Activated T-cell treated with anti-CD3 and anti-CD28 coated beads, Interleukin-2, amount 50 U/mL, for 72 hours (primary cell): ENCODE measurements at places on chromosomes 12 and 14. TPM values are rescaled to one million over a fixed set of nuclear protein-coding genes. Genes with fewer than 3 reads are reported as not detected.

DNA sequence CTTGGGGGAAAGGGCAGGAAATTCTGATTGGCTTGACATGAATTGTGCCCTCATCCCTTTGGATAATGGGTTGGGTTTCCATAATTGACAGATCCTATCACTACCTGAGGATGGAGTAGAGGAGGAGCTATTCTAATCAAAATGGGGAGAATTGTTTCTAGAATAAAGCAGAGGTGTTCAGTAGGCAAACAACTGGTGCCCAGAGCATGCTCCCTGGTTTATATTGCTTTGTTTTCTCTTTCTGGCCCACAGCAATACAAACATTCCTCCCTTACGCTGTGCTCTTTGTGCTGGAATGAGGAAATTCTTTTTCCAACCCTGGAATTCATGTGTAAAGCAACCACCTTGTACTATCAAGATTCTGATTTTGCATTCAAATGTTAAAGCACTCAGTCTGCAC lies 147.4 kb downstream of the RASSF9 start:
- H3K4me3 ChIP-seq = no peak overlapping the region
- H3K27ac ChIP-seq = no peak overlapping the region
- H3K36me3 ChIP-seq = no peaks in the 10 kb centered on the region
- DNase-seq = no peak
- H3K27me3 ChIP-seq = no peaks in the 10 kb centered on the region

DNA sequence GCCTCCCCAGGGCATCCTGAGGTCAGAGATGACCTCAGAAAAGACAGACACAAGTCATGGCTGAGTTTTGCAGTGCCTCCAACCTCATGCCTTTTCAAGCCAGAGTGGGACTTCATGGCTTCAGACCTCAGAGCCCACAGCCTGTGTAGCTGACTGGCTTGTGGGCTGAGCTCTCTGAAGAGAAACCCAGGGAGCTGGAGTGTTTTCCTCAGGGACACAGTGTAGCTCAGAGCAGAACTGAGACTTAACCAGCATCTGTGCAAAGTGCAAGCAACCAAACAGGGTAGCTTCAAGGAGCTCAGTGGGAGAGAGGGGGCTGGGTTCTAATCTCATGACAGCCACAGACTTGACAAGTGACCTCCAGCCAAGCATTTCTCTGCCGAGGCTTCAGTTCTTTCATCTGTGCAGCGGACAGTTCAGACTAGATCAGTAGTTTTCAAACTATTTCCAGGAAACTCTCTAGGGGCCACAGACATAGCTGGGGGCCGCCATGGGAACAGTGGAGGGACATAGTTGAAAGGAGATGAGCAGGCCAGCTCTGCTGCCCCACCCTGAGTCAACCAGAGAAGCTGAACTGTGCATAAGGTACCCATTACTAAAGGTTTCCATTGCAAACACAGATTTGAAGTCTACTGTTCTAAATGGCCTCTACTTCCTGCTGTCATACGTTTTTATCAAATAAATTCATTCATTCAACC lies 80.0 kb downstream of the LGMN start:
- peak; percentile 36 for DNase-seq
- H3K36me3 ChIP-seq = peaks cover 27% of the 10 kb centered on the region
- no peaks in the 10 kb centered on the region for H3K27me3 ChIP-seq
- peak overlapping the region; percentile 95 for H3K27ac ChIP-seq

GRCh38 chr12:105956662-105957457 lies 181.9 kb downstream of the NUAK1 start:
- H3K36me3 ChIP-seq = no peaks in the 10 kb centered on the region
- no peak overlapping the region for H3K27ac ChIP-seq
- DNase-seq = no peak
- no peaks in the 10 kb centered on the region for H3K27me3 ChIP-seq

GRCh38 chr12:2101771-2102170 lies 49.0 kb downstream of the CACNA1C start:
- no peaks in the 10 kb centered on the region for H3K36me3 ChIP-seq
- no peaks in the 10 kb centered on the region for H3K27me3 ChIP-seq
- no peak for DNase-seq
- H3K4me3 ChIP-seq = no peak overlapping the region

DNA sequence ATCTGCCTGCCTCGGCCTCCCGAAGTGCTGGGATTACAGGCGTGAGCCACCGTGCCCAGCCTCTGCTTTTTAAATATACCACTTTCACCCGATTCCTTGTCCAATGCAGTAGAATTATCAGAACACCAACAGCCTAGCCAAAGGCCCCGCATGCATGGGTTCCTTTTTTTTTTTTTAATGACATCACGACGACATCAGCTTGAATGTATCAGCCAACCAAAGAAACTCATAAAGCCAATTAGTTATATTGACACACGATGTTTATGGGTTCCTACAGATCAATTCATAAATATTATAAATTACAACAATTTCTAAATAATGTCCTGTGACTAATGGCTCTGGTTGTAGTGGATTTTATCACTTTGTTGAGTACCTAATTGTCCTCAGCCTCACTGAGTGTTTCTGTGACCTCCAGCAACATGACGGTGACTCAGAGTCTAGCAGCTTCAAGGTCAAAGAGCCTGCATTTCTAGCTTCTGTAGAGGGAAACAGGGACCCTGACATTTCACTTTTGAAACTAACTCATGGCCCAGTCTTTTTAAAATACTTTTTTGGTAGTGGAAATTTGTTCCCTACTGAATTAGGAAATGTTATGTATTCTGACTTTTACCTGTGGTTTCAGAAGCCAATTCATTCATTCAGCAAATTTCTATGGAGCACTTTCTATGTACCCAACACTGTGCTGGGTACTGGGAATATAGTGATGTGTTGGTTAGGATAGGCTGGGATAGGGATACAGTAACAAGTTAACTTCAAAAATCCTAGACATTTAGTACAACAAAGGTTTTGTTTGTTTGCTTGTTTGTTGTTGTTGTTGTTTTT lies 144.1 kb downstream of the SUDS3 start:
- no peak overlapping the region for H3K4me3 ChIP-seq
- H3K27ac ChIP-seq = no peak overlapping the region
- no peaks in the 10 kb centered on the region for H3K4me1 ChIP-seq
- no peaks in the 10 kb centered on the region for H3K27me3 ChIP-seq
- no peak for DNase-seq

- no peaks in the 10 kb centered on the region for H3K4me1 ChIP-seq
- H3K27ac ChIP-seq = no peak overlapping the region
- DNase-seq = no peak
- H3K4me3 ChIP-seq = no peak overlapping the region
- H3K27me3 ChIP-seq = peaks cover 14% of the 10 kb centered on the region
Measured at GRCh38 chr12:80226576-80226975, 127.2 kb downstream of the OTOGL start.

- no peak for DNase-seq
- H3K36me3 ChIP-seq = no peaks in the 10 kb centered on the region
- H3K4me1 ChIP-seq = no peaks in the 10 kb centered on the region
- peaks cover 9% of the 10 kb centered on the region for H3K27me3 ChIP-seq
Measured at GRCh38 chr12:28963554-28963953, 185.5 kb upstream of the FAR2 start.

DNA sequence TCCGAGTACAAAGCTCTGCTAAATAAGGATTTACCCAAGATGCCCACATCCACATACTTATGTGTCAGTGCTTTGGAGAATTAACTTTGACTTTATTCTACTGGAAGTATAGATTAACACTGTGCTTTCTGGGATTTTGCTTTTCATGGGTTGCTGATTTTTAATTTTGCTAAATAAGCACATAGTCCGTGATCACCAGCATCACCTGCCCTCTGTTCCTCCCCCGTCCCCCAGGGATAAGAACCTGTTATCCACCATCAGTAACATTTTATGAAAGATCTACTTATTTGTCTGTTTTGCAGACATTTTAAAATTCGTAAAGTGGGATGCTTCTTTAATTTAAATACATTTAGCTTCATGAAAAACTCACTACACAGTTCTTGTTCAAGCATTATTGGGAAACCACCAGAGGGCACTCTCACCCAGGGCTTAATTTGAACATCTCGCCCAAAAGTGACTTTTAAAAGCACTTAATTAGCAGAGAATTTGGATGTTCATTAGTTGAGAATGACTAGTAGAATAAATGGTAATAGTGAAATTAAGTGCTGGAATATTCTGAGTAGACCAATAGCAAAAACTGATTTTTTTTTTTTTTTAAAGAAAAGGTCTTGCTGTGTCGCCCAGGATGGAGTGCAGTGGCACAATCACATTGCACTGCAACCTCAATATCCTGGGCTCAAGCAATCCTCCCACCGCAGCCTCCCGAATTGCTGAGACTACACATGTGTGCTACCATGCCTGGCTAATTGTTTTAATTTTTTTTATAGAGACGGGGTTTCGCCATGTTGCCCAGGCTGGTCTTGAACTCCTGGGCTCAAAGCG lies 35.7 kb downstream of the MRPL42 start:
- H3K4me1 ChIP-seq = peaks cover 15% of the 10 kb centered on the region
- H3K27me3 ChIP-seq = no peaks in the 10 kb centered on the region
- H3K27ac ChIP-seq = no peak overlapping the region
- no peak overlapping the region for H3K4me3 ChIP-seq
- H3K36me3 ChIP-seq = no peaks in the 10 kb centered on the region

- no peak for DNase-seq
- peak overlapping the region; percentile 72 for H3K4me3 ChIP-seq
- H3K4me1 ChIP-seq = peaks cover 93% of the 10 kb centered on the region
- peaks cover 2% of the 10 kb centered on the region for H3K36me3 ChIP-seq
Measured at GRCh38 chr12:11729439-11730150, 80.1 kb downstream of the ETV6 start.

GRCh38 chr12:75672200-75672599 lies 160.8 kb upstream of the KRR1 start:
- no peaks in the 10 kb centered on the region for H3K27me3 ChIP-seq
- H3K4me1 ChIP-seq = no peaks in the 10 kb centered on the region
- no peak for DNase-seq
- no peak overlapping the region for H3K27ac ChIP-seq
- no peaks in the 10 kb centered on the region for H3K36me3 ChIP-seq

DNA sequence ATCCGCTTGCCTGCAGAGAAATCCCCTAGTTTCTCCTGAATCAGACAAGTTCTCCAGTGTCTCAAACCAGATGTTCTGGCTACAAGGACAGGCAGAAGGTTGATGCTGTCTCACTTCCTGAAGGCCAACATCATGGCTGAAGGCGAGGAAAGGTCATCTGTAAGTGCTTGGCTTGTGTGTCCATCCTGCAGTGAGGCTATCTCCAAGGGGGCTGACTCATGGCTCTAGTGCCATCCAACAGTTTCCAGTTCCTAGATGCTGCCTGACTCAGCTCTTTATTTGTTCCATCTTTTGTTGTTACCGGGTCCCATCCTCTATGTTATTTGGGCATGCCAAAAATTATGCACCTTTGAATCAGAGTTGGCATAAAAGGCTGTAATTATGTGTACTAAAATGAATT lies 232.1 kb upstream of the TBX3 start:
- DNase-seq = no peak
- no peaks in the 10 kb centered on the region for H3K4me1 ChIP-seq
- H3K27me3 ChIP-seq = no peaks in the 10 kb centered on the region

GRCh38 chr12:3604748-3605586 lies 114.0 kb downstream of the PRMT8 start:
- no peaks in the 10 kb centered on the region for H3K27me3 ChIP-seq
- no peak overlapping the region for H3K4me3 ChIP-seq
- no peaks in the 10 kb centered on the region for H3K4me1 ChIP-seq
- H3K27ac ChIP-seq = no peak overlapping the region

GRCh38 chr12:48777501-48778400 lies 11.1 kb downstream of the ADCY6 start:
- H3K4me3 ChIP-seq = no peak overlapping the region
- no peaks in the 10 kb centered on the region for H3K27me3 ChIP-seq
- no peak overlapping the region for H3K27ac ChIP-seq
- H3K4me1 ChIP-seq = no peaks in the 10 kb centered on the region
- no peak for DNase-seq

- DNase-seq = no peak
- peaks cover 12% of the 10 kb centered on the region for H3K36me3 ChIP-seq
- H3K27ac ChIP-seq = no peak overlapping the region
- H3K4me1 ChIP-seq = no peaks in the 10 kb centered on the region
- no peak overlapping the region for H3K4me3 ChIP-seq
Measured at GRCh38 chr14:75747899-75748298, 86.9 kb downstream of the TTLL5 start.

DNA sequence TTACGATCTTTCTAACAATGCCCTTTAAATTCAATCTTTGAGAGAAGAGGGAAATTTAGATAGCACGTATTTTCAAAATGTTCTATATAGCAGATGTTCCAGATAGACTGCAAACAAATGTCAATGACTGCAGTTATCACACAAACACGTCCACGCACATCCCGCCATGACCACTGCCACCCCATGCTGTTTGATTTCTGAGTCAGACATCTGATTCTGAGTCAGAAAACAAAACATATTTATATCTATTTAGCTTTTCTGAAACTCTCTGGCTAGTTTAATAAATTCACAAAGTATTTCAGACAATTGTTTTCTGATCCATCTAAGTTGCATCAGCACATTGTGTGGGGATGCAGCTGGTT lies 105.9 kb upstream of the BCAT1 start:
- DNase-seq = peak; percentile 78
- H3K27me3 ChIP-seq = no peaks in the 10 kb centered on the region
- H3K36me3 ChIP-seq = peaks cover 3% of the 10 kb centered on the region
- peaks cover 65% of the 10 kb centered on the region for H3K4me1 ChIP-seq
- peak overlapping the region; percentile 94 for H3K4me3 ChIP-seq
- H3K27ac ChIP-seq = peak overlapping the region; percentile 91

DNA sequence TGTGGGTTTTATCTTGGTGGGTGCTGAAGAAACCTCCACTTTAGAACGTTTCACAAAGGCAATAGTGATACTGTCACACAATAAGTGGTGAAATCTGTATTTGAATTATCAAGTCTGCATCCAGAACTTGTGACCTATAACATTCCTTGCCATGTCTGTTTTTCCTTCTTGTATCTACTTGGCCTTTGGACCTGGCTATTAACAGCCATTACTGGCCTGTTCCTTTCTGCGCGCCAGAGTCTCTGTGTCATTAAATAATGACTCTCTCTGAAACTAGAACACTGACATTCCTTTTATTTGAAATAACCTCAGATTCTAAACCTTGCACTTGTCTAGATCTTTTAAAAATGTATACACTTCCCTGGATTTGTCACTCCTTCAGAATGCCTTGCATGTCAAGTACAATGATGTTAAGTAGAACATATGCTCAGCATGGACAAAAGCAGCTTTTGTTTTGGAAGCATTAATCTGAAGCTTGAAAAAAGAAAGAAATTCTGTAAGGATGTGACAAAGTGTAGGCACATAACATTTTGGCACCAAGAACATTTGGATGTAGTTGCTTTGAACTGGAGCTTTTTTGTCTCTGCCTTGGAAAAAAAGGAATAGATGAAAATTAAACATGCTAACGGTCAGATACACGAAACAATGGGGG lies 95.5 kb upstream of the RPL10L start:
- DNase-seq = no peak
- H3K4me1 ChIP-seq = no peaks in the 10 kb centered on the region
- no peak overlapping the region for H3K4me3 ChIP-seq
- peaks cover 3% of the 10 kb centered on the region for H3K36me3 ChIP-seq
- no peaks in the 10 kb centered on the region for H3K27me3 ChIP-seq

GRCh38 chr14:63672417-63673180 lies 30.9 kb upstream of the WDR89 start:
- no peaks in the 10 kb centered on the region for H3K27me3 ChIP-seq
- DNase-seq = no peak
- H3K27ac ChIP-seq = no peak overlapping the region
- no peak overlapping the region for H3K4me3 ChIP-seq
- no peaks in the 10 kb centered on the region for H3K4me1 ChIP-seq

The DEPDC4 gene
- total RNA-seq = 4.1 TPM

The BDKRB1 gene
- not detected for total RNA-seq

The OTUB2 gene
- total RNA-seq = 1.9 TPM

The CLEC4C gene
- not detected for total RNA-seq

The CAPZA3 gene
- total RNA-seq = not detected

The C12orf60 gene
- 2.4 TPM for total RNA-seq

The RERG gene
- not detected for total RNA-seq

The MIA2 gene
- 56.7 TPM for total RNA-seq

The SLC5A8 gene
- total RNA-seq = not detected

The PPFIA2 gene
- not detected for total RNA-seq

The TCL1A gene
- 0.29 TPM for total RNA-seq
